Stimulated activated CD4-positive, alpha-beta T cell treated with anti-CD3 and anti-CD28 coated beads, Interleukin-1b, Interleukin-23, amount 100 ng/mL, for 24 hours (primary cell): ENCODE measurements at places on chromosomes 6 and 20.

GRCh38 chr20:62745952-62746288 lies 37.3 kb downstream of the NTSR1 start:
- no peak for DNase-seq

GRCh38 chr20:25014816-25015215 lies 22.3 kb upstream of the APMAP start:
- DNase-seq, result no peak

- no peak for DNase-seq
Observed at GRCh38 chr20:5757949-5758348, 7.7 kb downstream of the SHLD1 start.

- DNase-seq, result no peak
Observed at GRCh38 chr20:63552481-63553249, 1.3 kb upstream of the FNDC11 start.

GRCh38 chr20:62603021-62603906 lies 39.0 kb upstream of the SLCO4A1 start:
- DNase-seq, result no peak

- DNase-seq, result no peak
Observed at GRCh38 chr6:129073691-129074395, 190.9 kb downstream of the LAMA2 start.

DNA sequence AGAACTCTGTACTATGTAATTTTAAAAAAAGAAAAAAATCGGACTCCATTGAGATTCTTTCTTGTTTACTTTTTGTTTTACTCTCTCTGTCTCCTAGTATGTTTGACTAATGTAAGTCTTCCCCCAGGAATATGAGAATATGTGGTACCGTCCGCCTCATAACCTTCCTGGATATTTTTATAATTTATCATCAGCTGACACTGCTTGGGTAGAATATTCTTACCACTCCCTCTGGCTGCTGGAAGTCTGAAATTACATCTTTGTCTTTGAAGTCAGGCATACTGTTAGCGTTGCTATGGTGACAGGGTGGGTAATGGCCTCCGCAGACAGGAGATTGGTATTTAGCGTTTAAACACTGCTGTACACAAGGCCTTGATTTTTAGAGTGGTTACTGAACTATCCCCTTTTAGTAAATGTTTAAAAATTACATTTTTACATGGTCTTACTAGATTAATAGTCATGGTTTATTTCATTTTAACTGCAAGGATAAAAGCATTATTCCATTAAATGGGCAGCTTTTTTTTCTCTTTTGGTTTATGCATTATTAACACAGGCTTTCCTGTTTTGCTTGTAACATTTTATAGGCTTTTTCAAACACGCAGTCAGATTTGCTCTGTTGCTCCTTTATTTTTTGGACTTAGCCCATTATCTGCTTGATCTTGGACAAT lies 176.4 kb downstream of the ARID1B start:
- no peak for DNase-seq

DNA sequence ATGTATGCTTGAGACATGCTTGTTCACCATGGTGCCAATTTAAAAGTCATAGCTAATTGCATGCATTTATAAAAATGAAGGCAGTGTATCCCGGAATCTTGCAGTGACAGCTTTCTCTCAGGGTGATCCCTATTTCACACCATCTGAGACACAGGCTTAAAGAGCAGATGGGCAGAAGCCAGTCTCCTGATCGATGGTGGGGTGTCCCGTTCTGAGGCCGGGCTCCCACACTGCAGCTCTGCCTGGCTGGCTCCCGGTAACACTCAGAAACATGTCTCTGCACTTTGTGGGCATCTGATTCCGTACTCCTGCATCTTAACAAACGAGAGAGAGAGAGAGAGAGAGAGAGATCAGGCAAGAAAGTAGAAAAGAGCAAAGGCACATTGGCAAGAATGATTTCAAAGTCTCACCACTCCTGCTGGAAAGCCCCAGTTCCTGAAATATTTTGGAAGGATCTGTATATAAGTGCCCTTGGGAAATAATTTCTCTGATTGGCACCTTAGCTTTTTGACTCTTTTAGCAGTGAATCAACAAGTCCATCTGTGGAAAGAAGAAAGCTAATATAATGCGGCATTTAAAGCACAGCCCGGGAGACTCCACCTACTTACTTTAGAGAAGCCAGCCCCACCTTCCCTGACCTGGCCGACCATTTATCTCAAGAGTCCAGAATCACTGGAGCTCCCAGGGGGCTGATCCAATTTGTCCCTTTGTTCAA lies 36.8 kb upstream of the EXOC2 start:
- DNase-seq, result no peak

DNA sequence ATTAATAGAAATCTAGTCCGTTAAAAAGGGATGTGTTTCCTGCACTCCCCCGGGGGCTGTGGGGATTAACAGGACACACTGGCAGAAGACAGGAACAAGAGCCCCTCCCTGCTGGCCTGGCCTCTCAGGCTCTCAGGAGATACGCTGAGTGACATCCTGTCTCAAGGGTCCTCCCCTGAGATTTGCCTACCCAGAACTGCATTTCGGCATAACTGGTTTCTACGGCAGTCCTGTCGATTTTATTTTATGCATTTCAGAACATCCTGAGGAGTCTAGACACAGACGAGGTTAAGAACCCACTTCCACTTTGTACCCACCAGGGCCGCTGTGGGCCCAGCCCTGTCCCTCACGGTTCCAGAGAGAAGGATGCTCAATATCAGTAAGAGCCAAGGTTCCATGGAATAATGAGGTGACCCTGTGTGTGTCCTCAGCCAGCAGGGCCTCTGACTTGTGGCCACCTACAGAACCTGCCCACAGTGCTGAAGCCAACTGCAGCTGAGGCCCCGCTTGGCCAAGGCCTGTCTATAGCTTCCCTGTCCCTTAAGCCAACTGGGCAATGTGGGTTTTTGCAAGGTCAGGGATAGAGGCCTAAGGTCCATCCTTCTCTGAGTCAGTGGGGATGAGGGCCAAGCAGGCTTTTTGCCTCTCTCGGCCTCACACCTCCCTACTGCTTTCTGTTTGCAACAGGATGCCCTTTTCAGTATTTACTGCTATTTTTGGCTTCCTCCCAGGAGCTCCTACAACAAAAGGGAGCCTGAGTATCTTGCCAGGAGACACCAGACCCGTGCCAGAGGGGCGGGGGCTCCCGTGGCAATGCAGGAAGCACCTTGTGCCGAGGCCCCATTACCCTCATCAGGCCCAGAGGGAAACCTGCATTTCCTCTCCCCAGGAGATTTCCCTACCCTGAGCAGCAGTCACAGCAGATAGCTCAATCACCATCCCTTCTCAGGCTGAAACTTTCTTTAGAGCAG lies 14.7 kb downstream of the UQCC2 start:
- DNase-seq, result no peak

GRCh38 chr20:14375416-14375985 lies 38.1 kb upstream of the FLRT3 start:
- DNase-seq, result no peak

- DNase-seq, result no peak
Observed at GRCh38 chr6:128655978-128656498, 135.6 kb upstream of the PTPRK start.

DNA sequence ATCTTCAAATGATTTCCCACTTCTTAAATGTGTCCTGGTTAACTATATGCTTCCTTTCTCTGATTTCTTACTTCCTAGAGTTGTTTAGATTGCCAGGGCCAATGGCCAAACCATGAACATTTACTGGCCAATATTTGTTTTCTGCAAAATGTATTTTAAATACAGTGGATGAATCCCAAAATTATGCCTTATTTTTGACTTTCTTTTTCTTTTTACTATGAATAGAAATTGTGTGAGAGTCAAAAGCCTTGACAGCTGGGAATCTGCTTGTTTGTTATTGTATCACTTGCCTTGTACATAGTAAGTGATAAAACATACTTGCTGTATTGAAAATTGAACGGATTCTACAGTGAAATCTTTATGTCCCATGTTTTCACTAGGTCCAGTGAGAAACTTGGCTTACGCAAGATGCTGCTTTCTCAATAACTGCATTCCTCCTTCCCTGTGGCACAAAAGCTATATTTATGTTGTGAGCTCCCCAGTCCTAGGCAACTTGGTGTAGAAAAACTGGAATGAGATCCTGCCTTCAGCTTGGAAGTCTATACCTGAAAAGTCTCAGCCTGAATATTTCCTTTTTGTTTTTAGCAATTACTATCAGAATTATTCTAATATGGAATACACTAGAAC lies 295.2 kb downstream of the EPHA7 start:
- DNase-seq, result no peak
